Brain (organoid and tissue), 16 donors: ENCODE measurements at places on chromosomes 2 and 18.
A peak's percentile ranks its signal among the peaks of the same experiment; 100 is the strongest.

DNA sequence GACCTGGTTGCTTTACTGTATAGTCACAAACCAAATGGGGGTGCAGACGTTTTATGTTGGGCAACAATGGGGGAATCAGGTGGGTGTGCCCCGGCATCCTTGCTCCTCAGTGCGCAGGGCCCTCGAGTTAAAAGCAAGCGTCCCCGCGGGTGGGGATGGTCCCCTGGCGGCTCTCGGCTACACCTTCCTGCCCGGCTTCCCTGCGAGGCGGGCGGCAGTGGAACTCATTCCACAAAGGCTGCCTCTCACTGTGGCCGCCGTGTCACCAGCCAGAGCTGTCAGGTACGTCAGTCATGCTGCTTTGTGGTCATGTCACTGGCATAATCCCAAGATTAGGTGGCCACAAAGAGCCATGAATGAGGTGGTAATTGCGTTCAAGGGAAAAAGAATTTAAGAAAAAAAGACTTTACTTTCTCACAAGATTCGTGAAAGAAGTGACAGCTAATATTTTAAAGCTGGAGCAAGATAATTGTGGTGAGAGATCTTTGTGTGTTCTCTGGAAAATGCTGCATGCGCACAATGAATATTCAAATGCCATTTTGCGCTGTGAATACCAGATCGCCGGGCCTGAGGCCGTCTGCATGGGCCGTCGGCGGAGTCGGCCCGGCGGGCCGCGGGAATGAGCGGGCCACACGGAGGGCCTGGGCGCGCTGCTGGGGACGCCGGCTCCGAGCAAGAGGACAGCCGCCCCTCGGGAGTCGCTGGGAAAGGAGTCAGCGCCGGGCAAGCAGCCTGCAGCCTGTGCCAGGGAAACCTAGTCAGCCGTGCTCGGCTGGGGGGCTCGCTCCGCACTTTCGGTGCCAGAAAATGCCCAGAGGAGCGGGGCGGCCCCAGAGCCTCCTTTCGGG, 82.3 kb upstream of the LDLRAD4 start:
- DNase-seq = peak; percentile 70

- DNase-seq = no peak
Measured at GRCh38 chr2:203893401-203893800, 25.8 kb downstream of the CTLA4 start.

DNA sequence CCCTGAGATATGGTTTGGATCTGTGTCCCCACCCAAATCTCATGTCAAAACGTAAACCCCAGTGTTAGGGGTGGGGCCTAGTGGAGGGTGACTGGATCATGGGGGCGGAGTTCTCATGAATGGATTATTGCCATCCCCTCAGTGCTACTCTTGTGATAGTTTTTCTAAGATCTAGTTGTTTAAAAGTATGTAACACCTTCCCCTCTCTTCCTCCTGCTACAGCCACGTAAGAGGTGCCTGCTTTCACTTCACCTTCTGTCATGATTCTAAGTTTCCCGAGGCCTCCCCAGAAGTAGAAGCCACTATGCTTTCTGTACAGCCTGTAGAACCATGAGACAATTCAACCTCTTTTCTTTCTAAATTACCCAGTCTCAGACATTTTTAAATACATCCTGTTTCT, 16.9 kb downstream of the PUM2 start:
- no peak for DNase-seq

GRCh38 chr2:75146606-75147332, 52.6 kb downstream of the TACR1 start:
- no peak for DNase-seq

- DNase-seq = no peak
Measured at GRCh38 chr2:20532634-20533437, 86.0 kb downstream of the RHOB start.
